ENCODE measurements at places on chromosomes 5 and 9. TPM values are rescaled to one million over a fixed set of nuclear protein-coding genes. Genes with fewer than 3 reads are reported as not detected.

The GAPT gene
- total RNA-seq, result not detected

GRCh38 chr5:125484272-125484741 is 737.9 kb upstream of the ZNF608 start:
- DNase-seq, result peak; percentile 90

DNA sequence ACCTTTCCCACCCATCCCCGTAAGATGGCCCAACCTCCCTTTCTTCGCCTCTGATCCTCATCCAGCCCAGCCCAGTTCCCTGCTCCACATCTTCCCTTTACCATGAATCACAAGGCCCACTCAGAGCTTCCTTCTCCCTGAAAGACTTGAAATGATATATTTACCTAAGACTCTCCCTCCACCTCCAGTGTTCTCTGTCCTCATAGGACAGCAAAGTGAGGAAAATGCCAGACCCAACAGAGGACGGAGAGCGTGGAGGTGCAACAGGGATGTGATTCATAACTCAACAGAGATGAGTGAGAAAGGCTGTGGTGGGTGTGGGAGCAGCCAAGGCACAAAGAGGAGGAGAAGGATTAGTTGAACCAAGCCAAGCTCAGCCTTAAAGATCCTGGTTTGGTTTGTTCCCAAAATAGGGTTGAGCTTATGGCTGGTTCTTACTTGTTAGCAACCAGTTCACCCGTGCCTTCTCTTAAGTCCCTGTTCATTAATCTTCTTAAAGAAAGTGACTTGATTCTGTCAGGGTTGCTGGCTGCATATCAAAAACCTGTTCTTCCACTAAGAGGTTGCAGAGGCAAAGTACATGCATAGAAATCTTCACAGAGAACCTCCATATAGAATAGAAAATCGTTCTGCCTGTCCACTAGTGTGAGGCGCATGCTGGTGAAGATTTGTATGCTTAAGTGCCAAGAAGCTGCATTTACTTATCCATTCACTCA is 183.2 kb downstream of the ACTL7B start:
- DNase-seq, result peak; percentile 99

GRCh38 chr5:131633830-131634229 is 1.2 kb downstream of the RAPGEF6 start:
- no peak for DNase-seq

DNA sequence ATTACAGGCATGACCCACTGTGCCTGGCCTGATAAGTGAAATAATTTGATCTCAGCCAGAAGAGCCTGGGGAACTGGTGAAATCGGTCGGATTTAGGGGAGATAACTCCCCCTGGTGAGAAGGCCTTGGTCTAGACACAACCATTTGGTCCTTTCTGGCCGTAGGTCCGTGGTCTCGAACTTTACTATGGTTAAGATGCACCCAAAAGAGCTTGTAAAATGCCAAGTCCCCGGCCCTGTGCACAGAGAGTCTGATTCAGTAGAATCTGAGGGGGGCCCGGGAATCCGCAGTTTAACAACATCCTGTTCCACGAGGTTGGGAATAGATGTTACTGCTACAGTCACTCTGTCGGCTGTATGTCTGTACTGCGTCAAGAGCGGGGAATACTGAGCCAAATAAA is 140.7 kb downstream of the C9orf50 start:
- DNase-seq, result no peak

DNA sequence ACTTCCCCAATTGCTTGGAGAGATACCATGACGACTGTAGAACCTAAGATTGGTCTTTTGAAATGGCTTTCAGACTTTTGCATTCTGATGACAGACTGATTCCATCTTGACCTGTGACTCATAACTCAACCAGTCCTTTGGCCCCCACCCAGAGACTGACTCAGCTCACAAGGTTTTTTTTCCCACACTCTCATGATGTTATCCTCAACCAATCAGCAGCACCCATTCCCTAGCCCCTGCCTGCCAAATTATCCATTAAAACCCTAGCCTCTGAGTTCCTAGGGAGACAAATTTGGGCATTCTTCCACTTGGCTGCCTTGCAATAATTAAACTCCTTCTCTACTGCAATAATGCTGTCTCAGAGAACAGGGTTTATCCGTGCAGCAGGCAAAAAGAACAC is 1263.3 kb upstream of the CDH9 start:
- DNase-seq, result peak; percentile 87

DNA sequence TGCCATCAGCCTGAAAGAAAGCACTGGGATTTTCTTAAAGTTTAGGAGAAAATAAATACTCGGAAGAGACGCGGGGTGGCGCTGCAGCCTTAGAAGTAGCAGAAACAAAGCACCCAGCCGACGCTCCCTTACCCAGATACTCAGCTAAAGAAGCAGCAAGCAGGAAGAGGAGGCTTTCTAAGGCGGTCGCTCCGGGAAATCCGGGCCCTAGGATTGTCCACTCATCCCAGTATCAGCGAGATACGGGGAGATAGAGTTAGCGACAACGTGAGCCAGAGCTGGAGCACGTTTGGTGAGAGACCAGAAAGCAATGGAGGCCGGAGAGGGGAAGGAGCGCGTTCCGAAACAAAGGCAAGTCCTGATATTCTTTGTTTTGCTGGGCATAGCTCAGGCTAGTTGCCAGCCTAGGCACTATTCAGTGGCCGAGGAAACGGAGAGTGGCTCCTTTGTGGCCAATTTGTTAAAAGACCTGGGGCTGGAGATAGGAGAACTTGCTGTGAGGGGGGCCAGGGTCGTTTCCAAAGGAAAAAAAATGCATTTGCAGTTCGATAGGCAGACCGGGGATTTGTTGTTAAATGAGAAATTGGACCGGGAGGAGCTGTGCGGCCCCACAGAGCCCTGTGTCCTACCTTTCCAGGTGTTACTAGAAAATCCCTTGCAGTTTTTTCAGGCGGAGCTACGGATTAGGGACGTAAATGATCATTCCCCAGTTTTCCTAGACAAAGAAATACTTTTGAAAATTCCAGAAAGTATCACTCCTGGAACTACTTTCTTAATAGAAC is at the start of gene PCDHB2:
TSS of gene PCDHB2 (plus strand) at position 135 of the 782 bp plus-strand sequence. CDS start at position 311, 176 bp downstream.
- DNase-seq, result peak; percentile 15

DNA sequence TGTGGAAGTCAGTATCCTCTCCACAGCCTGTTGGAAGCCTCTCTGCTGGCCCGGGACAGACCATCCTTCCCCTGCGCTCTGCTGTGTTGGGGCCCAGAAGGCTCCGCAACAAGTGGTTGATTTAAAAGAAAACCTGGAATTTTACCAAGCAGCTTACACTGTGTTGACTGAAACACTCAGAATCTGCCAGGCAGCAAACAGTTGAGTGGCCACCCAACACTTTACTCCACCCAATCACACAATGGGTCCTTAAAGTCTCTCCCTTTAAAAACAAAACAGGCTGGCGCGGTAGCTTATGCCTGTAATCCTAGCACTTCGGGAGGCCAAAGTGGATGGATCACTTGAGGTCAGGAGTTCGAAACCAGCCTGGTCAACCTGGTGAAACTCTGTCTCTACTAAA is 28.0 kb upstream of the DMRT3 start:
- DNase-seq, result no peak

- DNase-seq, result no peak
Measured at GRCh38 chr5:81751836-81752643, 1.1 kb upstream of the SSBP2 start.

- DNase-seq, result peak; percentile 42
Measured at GRCh38 chr9:123329329-123329955, 26.6 kb upstream of the CRB2 start.

- DNase-seq, result peak; percentile 7
Measured at GRCh38 chr5:122999947-123000563, 36.5 kb downstream of the PPIC start.

DNA sequence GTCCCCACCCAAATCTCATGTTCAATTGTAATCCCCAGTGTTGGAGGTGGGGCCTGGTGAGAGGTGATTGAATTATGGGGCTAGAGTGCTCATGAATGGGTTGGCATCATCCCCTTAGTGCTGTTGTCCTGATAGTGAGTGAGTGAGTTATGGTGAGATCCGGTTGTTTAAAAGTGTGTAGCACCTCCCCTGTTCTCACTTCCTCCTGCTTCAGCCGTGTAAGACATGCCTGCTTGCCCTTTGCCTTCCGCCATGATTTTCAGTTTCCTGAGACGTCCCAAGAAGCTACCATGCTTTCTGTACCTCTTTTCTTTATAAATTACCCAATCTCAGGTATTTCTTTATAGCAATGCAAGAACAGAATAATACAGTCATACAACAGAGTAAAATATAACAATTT is 742 bp upstream of the LECT2 start:
- no peak for DNase-seq

DNA sequence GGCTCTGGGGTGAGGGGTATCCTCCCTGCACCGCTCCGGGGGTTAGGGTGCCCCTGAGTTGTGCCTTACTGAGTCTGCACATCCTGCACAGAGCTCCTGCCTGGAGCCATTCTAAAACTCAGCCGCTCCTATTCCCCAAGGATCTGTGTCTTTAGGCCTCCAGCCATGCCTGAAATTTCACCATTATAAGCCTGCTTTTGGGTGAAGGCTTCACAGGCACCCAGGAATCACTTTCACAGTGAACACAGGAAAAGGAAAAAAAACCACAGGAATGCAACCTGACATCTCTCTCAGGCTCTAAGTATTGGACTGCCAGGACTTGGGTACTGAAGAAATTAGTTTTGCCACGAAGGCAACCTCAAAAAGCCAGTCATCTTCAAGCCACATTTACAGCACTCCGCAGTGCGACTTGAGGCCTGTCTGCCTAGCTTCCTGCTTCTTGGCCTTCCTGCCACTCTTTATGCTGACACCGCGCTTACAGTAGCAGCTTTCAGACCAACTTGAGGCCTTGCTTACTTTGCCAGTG is 30.9 kb downstream of the GALNT10 start:
- DNase-seq, result peak; percentile 82

DNA sequence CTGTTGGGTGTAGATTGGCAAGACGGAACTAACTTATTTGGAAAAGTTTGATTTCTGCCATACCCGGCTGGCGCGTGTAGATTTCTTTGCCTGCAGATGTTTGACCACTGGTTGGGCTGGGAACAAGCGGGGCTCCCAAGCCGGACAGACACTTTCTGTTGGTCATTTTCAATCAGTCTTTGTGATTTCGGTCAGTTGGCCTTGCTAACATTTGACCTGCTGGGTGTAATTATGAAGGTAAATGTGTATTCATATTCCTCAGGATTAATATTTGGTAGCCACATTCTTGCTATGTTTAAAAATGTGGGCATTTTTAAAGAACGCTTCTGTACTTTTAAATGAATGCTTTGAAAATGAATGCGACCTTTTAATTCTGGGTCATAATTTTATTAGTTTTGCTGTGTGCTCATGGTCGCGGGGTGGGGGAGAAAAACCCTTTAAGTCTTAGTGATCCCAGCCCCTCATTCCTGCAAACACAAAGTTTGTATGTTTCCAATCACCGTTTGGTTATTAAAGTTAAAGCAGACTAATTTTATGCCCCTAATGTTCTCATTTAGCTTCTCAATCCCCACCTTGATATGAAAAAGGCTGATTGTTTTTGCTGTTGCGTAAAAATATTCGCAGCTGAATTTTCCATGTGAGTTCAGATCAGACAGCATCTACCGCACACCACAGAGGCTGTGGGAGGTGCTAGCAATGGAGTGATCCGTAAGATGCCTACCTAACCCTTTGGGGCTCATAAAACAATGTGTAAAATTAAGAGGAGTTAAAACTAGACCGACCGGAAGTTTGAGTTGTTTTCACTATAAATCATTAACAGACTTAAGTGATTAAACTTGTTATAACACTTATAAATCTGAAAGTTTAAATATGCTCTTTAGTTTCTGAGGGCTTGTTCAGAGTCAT is 1.5 kb downstream of the RASGRF2 start:
- DNase-seq, result no peak

GRCh38 chr5:40260361-40260760 is 419.4 kb upstream of the PTGER4 start:
- no peak for DNase-seq

- no peak for DNase-seq
Measured at GRCh38 chr9:114591291-114591787, 3.8 kb downstream of the ATP6V1G1 start.
